ENCODE measurements at places on chromosomes 2 and 18.

DNA sequence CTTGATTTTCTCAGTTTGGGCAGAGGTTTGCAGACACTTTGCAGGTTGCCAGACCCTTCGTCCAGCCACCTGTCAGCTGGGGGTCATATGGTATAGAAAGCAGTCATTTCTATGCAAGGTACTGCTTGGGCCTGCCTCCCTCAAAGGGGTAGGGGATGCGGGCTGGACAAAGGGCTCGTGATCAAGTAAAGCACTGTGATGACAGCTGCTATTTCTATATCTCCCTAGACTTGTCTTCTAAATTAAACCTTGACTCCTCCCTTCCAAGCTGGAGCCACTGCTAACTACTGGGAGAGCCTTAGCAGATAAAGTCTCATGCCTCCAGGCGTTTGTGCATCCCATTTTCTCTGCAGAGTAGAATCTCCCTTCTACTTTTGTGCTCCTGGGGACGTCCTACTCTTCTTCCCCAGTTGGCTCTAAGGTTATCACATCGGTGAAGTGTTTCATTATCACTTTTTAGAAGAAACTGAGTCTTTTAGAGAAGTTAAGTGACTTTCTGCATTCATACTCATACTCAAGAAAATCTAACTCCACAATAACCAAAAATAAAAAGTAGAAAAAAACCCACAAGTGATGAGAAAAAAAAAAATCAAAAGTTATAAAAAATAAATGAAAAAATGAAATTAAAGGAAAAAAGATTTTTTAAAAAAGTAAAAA is 710 bp upstream of the XRCC5 start:
- DNase-seq: no peak

GRCh38 chr2:85933753-85934594 is 45.2 kb upstream of the ST3GAL5 start:
- DNase-seq: no peak

DNA sequence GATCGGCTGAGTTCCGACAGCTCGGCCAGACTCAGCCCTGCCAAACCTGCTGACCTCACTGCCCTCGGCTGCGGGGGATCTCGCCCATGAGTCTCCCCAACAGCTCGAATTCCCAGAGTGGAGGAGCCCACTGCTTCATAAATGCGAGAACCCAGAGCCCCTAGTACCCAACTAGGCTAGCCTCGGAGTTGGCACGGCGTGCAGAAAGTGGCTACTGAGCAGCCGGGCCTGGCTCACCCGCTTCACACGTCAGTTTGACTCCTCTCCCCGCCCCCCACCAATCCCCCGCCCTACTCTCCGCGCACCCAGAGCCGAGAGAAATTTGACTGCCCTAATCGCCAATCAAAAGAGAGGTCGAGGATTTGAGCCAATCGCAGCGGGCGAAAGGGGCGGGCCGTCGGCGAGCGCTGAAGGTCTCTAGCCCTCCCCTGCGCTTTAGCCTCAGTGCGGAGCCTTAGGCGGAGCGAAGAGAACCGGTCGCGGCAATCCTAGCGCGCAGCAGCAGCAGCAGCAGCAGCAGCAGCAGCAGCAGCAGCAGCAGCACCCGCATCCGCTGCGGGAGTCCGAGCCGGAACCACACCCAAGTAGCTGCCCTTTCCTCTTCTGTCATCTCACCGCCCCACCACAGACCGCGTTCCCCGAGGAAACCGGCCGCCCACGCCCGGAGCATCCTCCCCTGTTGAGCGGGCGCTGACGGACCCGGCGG is at the start of gene GLS:
Gene GLS, plus strand, starts transcription at position 444 of the 706 bp plus-strand sequence. CDS start 264 bp downstream, outside the sequence.
- DNase-seq: peak; percentile 90

GRCh38 chr2:175478096-175478768 is 296.7 kb upstream of the ATP5MC3 start:
- DNase-seq: no peak

DNA sequence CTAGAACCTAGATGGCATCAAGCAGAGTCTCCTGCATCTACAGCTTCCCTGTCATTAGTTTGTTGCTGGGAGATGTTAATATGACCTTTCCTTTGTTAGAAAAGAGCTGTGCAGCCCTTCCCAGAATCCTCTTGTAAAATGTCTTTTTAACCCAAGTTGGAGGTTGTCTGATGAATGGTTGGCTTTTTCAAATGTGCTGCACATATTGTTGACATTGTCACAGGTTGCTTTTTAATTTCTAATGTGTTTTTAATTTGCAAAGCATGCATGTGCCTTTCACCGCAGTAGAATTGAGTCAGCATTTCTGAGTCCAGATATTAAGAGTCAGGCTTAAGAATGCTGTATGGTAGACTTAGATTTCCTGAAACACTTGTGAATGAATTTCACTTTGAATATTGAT is 120.8 kb downstream of the GREB1L start:
- DNase-seq: no peak

DNA sequence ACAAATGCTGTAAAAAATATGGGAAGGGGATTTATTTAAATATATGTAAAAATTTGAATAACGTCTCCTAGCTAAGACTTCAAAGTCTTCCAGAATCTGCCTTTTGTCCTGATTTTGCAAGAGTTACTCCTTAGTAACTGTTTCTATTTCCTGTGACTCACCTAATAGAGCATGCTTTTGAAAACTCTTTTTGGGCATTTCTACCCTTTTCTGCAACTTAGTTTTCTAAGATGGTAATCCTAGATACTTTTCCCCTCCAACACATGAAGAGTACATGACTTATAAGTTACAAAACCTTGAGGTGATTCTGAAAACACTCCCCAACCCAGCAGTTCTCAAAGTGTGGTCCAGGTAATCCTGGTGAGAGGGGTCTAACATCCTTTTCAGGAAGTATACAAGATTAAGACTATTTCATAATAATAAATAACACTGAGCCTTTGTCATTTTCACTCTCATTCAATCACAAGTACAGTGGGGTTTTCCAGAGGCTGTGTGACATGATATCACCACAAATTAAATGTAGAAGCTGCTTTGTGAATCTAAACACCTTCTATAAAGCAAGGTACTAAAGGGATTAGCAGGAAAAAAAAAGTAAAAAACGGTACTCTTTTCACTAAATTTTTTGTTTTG is 31.9 kb downstream of the PPP4R3B start:
- no peak for DNase-seq

DNA sequence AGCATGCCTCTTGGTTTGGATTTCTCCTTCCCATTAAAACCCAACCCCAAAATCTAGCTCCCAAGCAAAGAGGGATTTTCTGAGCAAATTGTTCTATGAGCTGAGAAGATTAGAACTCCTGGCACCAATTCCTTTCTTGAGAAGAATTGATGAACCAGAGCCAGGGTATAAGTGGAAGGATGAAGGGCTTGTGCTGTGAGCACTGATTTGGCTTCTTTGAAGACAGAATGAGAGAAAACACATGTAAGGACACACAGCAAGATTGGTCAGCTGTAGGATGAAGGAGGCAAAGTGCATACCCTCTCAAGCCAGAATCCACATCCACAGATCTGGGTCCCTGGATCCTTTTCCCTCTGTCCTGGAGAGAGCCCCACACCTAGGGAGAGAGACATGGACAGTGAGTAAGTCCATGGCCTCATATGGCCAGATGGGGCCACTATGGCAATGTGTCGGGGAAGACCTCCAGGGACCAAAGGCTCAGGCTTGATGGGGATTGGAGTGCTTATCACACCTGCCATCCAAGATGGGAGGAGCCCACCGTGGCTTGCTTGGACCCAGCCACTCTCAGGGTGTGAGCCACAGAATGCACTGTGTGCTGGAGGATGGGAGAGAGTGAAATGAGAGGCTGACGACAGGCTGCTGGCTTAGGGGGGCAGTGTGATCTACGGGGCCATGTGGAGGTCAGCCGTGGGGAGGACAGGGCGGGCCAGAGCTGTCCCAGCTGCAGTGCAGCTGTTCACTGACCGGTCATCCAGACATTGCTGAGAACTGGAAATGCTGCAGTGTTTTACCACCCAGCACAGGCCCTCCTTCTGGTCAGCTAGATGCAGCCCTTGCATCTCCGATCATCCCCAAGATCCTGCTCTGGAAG is 339.8 kb downstream of the CYP26B1 start:
- DNase-seq: no peak

- no peak for DNase-seq
Observed at GRCh38 chr2:55093381-55093780, 43.1 kb upstream of the RTN4 start.

GRCh38 chr2:171308280-171309054 is 125.3 kb downstream of the METTL8 start:
- no peak for DNase-seq

DNA sequence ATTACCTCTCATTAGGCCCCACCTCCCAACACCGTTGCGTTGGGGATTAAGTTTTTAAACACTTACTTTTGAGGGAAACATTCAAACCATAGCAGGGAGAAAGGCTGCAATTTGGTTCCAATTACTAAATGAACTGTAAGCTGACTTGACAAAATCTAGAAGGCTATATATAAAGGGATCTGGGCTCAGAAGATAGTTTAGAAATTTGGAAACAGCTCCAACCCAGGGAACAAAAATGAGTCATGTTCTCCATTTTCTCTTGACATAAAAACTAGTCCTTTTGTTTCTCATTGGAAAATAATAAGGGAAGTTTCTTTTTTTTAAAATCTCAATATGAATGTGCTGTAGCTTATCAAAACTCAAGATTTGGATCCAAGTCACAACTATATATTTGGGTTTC is 17.5 kb downstream of the MOGAT1 start:
- no peak for DNase-seq

DNA sequence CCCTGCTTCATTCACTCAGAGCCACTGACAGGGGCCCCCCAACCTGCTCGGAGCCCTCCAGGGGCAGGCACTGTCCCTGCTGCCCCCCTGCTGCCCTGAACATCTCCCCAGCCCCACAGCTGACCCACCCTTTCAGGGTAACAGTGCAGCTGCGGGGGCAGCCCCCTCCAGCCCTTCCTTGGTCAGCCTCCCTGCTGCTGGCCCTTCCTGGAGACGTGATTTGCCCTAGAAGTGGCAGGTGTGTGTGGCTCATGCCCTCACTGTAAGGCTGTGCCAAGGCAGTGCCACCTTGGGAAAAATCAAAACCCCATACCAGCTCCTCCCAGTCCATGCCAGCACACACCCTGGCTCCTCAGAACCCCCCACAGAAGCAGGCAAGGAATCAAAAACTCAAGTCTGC is 184.2 kb upstream of the HDAC4 start:
- DNase-seq: no peak

DNA sequence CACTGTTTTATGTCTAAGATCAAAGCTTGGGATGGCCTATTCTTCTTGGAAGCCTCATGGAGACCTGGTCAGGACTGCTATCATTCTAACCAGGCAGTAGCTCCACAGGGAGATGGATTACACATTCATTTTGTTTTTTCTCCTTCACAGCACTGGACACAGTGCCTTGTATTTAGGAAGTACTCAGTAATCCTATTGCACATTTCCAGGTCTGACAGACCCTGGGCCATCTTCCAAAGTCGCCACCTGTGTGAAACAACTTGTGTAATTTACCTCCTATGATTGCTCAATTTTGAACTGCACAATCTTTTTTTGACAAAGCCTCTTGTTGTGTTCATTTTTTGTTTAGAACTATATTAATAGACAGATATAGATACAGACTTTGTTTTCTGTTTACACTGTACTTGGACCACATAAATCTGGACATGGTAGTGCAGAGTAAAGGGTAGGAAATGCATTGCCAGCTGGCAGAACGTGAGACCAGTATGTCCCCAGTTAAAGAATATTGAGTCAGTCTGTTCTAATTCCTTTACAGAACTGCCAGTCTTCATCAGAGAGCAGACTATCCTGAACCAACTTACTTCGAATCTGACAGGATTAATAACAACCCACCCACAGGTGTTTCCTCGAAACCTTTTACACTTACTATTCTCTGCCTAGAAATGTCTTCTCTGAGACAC is 277.8 kb upstream of the CYRIA start:
- DNase-seq: no peak

- DNase-seq: no peak
Observed at GRCh38 chr2:42254186-42254895, 85.2 kb downstream of the EML4 start.

DNA sequence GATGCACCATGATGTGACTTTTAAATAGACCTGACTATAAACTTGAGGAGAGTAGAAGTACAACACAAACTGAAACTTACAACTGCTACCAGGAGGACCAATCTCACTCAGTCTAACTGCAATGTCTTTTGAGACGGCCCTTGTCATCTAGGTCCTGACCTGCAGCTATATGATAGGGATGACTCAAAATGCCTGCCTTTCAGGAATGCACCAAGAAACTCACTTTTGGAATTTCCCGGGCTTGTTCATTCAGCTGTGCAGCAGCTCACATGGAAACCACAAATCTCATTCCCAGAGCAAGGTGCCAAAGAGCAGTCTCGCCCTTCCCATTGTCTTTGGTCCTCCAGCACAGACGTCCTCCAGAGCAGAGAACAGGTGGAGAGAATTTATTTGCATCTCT is 113.7 kb downstream of the SPOPL start:
- no peak for DNase-seq

- no peak for DNase-seq
Observed at GRCh38 chr2:46716927-46717326, 198.7 kb downstream of the MCFD2 start.

- DNase-seq: no peak
Observed at GRCh38 chr2:155301221-155301620, 602.7 kb downstream of the KCNJ3 start.

DNA sequence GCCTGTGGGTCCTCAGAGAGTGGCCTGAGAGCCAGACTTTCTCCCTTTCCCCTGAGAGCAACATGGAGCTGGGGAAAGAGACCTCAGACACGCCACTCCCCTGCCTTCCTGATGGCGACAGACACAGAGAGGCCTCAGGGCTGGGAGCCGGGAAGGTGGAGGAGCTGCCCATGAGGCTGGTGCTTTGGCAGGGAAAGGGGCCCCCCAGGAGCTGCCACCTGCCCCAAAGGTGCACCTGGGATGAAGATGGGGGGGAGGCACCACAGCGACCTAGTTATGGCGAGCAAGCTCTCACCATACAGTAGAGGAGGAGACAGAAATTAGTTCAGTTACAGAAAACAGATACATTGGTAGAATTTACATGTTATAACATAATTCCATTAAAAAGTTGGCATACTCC is 80.7 kb upstream of the PXDN start:
- no peak for DNase-seq

GRCh38 chr2:150438041-150438440 is 49.4 kb downstream of the RND3 start:
- no peak for DNase-seq

- DNase-seq: no peak
Observed at GRCh38 chr18:10726198-10727068, 200.6 kb downstream of the NAPG start.

DNA sequence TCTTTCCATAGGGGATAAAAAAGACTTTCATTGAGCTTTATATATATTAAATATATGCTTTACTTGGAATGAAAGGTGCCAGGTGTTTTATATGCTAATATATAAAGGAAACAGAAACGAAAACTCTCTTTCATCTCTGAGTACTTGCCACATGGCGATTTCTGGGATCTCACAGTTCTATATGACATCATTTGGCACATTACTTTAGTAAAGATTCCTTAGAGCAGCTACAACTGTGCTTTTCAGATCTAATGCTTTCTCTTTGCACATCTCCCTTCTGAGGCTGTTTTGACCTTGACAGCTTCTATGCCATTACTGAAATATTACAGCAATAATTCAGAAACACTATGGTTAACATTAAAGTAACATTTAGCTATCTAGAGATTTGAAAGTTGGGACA is 1082.9 kb upstream of the CDH2 start:
- no peak for DNase-seq

- no peak for DNase-seq
Observed at GRCh38 chr2:115678129-115678528, 1235.7 kb downstream of the DPP10 start.

- DNase-seq: no peak
Observed at GRCh38 chr2:154974041-154974440, 275.5 kb downstream of the KCNJ3 start.

GRCh38 chr18:23595591-23595990 is 9.3 kb upstream of the NPC1 start:
- no peak for DNase-seq

GRCh38 chr18:28425886-28426285 is 249.0 kb upstream of the CDH2 start:
- DNase-seq: no peak

All from stimulated activated CD8-positive, alpha-beta memory T cell treated with anti-CD3 and anti-CD28 coated beads, Interleukin-12 subunit alpha, Interleukin-12 subunit beta, amount 100 ng/mL, for 4 hours (primary cell).